ENCODE measurements at places on chromosomes 6 and 20.

DNA sequence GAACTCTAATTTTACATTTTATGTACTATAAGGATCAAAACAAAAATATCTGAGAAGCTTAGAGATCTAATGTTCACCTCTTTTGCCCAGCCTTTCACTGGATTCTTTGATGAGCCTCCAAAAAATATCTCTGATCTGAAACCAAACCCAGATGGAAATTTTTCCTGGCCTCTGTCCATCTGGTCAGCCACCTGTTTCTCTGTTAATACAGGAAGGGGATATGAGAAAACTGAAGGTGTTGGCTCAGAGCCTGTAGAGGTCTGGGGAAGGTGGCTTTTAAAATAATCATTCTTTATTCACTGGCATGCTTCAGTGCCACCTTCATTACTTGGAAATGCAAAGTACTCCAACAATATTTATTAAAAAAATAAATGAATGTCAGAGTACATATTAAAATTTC, 8.5 kb upstream of the MCM3 start:
- no peak for DNase-seq

DNA sequence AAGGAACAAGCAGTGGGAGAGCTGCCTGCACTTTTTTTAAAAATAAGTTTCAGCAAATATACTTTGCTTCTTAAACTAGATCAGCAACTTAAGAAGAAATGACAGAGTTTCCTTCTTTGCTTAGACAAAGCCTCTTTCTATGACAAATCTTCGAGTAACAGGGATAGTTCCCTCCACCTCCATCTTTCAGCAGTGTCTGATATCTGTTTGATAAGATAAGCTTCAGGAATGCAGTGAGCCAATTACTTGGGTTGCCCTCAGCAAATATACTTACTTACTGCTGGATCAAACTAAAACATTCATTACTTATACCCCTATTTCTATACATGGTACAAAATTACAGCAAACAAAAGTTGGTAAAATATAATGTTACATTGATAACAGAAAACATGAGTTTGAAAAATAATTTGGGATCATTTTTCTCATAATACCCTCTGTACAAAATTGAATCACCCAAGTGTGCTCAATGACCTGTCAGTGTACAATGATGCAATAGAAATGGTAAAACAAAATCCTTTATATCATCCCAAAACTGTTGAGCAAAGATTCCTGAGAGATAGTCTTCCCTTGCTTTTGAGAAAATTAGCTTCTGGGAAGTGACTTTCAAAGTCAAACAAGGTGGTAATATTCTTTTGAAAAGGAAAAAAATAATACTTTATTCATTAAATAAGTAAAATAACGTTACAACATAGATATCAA, 24.5 kb downstream of the FRK start:
- DNase-seq, result no peak

GRCh38 chr6:169813969-169814368, 62.5 kb downstream of the ERMARD start:
- DNase-seq, result no peak

GRCh38 chr6:2274981-2275891, 29.8 kb upstream of the GMDS start:
- no peak for DNase-seq

DNA sequence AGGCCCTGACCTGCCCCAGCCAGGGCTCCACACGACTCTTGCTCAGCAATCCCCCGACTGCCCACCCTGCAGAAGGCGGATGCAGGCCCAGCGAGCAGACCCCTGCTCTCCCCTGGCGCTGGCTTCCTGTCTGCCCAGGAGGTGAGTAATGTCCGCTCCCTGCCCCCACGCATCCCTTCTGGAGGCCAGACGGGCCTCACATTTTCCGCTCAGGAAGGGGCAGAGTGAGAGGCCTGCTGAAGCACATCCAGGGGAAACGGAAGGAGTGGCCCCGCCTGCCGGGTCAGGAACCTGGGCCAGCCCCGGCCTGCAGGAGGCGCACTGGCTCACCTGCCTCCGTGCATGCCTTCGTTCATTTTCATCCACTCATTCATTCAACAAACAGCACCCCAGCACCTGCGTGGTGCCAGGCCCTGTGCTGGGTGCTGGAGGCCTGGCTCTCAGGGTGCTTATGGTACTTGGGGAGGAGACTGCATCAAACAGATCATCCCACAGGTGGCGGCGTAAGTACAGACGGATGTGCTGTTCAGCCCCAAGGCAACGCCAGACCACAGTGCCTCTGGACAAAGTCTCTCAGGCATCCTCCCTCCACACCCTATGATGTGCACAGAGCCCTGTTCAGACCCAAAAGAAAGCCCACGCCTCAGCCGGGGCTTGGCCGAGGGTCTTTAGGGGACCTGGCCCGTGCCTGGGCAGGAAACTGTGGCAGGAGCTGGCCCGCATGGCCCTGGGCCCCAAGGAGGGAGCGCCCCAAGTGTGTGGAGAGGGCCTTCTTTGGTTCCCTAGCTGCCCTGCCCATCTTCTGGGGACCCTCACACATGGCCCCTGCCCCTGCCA, 112.1 kb downstream of the ASXL1 start:
- peak; percentile 47 for DNase-seq

DNA sequence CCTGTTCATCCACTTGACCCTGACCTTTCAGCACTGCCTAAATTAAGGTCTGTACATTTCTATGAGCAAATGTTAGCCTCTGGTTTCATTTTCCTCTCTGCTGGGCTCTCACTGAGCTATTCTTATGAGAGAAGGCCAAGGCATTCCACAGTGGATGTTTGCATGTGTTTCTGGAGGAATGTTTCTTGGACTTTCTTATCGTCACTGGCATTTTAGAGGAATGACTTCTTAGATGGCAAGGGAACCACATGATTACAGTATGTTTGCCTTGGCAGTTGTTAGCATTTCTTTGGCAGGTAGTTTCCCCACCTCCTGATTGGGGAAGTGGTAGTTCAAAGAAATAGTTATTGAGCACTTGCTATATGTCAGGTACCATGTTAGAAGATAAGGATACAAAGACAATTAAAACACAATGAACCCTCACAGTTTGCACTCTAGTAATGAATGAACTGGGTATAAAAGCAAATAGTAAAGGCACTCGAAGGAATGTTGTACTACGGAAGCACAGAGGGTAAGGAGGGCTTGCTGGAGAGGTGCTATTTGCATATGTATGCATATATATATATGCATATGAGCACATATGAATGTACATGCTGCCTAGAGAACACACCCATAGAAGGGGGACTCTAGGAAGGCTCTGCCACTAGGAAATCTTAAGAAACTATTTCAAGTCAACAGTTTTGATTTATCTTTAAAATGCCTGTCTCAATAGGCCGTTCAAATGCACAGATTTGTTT, 307.4 kb downstream of the EYA4 start:
- peak; percentile 44 for DNase-seq

- DNase-seq, result no peak
These were observed 48.1 kb upstream of the HLA-E start for GRCh38 chr6:30441171-30441570.

DNA sequence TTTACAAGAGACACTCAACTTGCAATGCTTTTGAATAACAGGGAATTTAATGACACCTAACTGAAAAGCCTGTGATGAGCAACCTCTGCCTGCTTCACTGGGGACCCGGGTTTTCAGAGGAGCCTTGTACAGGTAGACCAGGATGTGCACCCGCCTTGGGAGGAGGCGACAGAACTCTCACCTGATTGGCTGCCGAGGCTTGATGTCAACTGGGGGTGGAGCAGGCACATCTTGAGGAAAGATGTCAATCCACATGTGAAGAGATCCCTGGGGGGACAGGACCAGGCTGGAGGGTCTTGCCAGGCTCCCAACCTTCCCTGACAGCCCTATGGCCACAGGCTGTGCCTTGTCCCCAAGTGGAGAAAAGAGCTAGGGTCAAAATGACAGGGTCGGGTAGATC, 19.8 kb downstream of the ERGIC3 start:
- DNase-seq, result no peak

- DNase-seq, result no peak
These were observed 7.9 kb upstream of the TREM1 start for GRCh38 chr6:41294214-41294872.

- DNase-seq, result no peak
These were observed 38.4 kb upstream of the PHACTR3 start for GRCh38 chr20:59565768-59566461.

DNA sequence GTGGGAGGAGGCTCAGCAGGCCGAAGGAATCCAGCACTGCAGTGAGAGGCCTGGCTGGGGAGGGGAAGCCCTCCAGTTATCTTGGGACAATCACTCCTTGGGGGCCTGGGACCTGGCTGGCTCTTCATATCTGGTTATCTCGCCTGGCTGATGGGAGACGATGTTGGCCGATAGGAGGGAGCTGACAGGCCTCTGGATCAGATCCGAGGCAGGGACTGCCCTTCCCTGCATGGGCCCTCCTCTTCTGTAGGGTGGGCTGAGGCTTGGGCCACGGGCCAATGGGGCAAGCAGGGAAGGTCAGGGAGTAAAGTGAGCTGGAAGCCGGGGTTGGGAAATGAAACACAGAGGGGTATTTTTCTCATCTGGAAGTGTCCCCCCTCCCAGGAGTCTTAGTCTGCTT, 25.2 kb downstream of the MANBAL start:
- DNase-seq, result no peak

DNA sequence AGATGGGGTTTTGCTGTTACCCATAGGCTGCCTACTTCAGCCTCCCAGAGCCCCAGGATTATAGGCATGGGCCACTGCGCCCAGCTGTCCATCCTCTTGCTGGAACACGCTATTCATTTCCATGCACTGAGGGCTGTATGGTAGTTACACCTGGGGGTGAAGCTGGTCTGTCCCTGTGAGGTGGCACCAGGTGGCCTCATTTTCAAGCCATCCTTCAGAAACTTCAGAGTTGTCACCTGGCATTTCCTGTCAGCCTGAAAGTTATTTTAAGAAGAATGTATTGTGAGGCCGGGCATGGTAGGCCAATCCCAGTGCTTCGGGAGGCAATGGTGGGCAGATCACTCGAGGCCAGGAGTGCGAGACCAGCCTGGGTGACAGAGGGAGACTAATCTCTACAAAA, 147.6 kb downstream of the DTNBP1 start:
- DNase-seq, result no peak

GRCh38 chr6:31717499-31718222, 2.5 kb downstream of the LY6G6D start:
- DNase-seq, result no peak

GRCh38 chr6:1597121-1597744, 12.5 kb upstream of the FOXC1 start:
- no peak for DNase-seq

DNA sequence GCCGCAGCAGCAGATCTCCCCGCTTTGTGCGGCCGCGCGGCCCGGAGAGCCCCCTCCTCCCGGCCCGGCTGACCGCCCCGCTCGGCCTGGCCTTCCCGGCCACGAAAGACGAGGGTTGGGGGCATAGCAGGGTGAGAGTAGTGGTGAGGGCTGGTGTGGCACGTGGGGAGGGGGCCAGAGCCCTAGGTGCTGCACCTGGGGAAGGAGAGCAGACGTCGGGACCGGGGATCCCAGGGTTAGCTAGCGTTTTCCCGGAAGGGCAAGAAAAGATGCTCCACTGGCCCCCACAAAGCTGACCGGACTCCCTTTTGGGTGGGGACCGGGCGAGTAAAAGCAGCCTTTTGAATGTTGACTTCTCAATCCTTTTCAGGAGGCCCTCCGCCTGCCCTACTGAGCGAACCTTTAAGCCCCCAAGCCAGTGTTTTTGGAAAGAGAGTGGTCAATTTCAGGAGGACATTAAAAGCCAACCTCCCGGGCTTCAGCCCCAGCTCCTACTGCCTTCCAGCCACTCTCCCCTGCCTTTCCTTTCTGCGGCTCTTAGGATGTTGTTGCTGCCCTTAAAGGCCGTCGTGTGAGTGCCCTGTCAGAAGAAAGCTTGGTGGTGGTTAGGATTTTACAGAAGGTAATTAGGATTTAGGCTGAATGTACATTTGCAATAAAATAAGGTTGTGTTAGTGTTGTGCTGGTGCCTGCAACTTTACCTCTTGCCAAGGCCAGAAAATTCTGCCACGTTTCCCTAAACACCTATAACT, 648 bp upstream of the BACH2 start:
- no peak for DNase-seq

DNA sequence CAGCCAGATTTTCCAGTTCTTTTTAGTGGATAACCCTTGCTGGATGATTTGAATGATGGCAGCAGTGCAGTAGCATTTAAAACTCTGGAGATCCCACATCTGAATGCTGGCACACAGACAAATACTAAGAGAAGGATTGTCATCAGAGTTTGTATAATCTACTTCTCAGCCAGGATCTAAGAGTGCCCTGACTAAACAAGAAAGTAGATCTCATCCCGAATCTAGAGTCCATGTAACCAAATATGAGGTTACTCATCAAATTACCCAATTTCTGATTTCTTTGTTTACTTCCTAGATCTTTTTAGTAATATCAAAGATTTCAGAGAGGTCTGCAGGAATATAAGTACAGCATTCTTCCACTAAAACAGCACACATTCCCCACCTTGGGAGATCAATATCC, 7.8 kb downstream of the TMC2 start:
- no peak for DNase-seq

DNA sequence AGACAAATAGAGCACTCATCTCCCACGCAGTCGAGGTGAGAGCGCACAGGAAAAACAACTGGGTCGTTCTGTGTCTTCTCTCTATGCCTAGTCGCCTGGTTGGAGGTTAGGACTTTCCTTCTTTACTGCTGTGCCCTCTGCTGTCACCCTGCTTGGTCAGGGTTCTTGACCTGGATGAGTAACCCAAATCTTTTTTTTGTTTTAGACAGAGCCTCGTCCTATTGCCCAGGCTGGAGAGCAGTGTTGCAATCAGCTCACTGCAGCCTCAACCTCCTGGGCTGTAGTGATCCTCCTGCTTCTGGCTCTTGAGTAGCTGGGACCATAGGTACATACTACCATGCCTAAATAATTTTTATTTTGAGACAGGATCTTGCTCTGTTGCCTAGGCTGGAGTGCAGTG, 24.5 kb downstream of the PRPF6 start:
- no peak for DNase-seq

DNA sequence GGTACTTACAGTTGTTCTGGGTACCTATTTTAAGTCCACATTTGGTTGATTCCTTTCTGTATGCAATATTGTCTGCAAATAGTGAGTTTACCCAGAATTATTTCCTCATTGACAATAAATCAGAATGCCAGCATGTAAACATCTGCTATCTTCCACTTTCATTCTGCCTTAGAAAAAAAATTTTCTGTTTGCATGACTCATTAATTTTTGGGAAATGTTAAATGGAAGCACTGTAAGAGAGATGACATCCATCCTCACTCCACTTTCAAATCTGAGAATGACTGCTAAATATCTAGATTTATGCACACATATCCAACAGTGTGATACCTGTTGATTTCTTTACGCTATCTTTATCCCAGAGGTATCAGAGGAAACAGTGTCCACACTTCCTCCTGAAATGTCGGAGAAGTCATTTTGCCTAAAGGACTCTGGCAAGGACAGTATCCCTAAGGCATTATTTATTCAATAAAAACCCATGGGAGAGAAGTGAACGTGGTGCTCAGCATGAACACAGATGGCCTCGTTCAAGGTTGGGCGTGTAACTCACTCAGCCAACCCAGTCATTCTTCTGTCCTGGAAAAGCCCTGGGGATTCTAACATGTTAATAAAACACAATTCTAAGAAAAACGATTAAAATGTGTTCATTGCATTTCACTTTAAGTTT, 780.9 kb downstream of the QKI start:
- no peak for DNase-seq

DNA sequence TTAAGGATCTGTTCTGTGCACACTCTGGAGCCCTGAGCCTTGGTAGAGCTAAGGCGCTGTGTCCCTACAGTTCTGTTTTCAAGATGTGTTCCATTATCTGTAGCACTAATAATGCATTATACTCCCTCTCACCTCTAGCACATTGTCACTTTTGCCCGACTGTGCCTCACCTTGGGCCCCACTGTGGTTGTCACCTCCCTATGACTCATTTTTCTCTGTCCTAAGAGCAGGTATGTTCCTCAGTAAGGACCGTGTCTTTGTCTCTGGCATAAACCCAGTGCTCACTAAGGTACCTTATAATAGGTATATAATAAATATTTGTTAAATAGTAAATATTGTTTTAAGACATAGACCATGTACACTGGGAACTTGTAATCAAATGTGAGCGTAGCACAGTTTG, 942.5 kb upstream of the CITED2 start:
- DNase-seq, result no peak
